ENCODE measurements at places on chromosomes 5 and 9.

GRCh38 chr5:914174-914573 lies 21.5 kb downstream of the TRIP13 start:
- no peak for DNase-seq

DNA sequence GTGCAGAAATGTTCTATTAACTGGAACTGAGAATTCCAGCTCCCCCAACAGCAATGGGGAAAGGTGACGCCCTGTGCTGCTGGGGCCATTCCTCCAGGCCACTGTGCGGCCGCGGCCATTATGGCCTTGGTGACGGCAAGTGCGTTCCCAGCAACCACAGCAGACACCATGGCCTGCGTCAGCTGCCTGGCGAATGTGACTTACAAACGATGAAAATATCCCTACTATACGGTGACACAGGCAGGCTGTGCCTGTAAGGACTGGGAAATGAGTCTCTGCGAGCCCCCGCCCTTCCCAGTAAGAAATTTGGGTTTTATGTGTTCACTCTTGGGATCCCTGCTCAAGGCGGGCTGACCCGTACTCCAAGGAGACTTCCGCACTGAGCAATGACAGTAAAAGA lies 20.6 kb downstream of the CLPTM1L start:
- peak; percentile 6 for DNase-seq

DNA sequence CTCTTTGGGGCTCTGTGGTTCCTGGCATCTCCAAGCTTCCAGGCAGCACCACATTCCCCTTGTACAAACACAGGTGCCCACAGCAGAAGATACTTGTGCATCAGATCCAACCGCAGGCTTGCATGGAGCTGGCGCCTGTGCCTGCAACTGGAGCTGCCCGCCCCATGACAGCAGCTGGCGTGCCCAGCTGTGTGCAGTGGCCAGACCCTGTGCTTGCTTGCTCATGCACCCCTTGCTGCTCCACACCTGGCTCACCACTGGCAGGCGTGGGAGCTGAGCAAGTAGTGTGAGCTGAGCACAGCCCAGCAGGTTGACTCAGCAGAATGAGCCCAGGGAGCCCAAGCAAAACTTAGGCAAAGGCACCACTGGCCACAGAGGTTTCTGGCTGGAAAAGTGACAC lies 84.4 kb upstream of the STARD4 start:
- DNase-seq = no peak

DNA sequence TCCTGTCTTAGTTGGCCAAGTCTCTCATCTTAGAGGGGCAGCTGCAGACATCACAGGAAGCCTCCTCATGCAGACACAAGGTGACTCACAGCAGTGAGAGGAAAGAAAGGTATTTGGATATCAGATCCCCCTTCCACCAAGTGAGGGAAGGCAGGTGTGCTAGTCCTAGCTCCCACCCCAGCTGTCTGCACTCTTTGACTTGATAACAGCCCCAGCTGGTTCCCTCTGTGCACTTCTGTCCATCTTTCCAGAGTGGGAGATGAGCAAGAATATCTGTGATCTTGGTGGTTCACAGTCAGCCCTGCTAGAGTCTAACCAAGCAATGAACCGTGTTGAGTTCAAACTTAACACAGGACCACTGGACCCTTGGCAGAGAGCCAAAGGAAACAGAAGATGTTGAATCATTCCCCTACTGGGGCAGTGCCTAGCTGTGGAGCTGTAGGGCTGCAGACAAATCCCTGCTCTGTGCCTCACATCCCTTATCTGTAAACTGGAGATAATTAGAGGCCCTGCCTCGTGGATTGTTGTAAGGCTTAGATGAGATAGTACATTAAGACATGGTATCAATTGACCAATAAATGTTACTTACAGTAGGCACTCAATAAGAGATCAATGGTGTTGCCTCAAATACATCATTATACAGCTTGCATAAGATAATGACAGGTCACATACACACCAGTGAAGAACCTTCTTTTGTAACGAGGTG lies 39.1 kb downstream of the SH3RF2 start:
- DNase-seq = no peak

DNA sequence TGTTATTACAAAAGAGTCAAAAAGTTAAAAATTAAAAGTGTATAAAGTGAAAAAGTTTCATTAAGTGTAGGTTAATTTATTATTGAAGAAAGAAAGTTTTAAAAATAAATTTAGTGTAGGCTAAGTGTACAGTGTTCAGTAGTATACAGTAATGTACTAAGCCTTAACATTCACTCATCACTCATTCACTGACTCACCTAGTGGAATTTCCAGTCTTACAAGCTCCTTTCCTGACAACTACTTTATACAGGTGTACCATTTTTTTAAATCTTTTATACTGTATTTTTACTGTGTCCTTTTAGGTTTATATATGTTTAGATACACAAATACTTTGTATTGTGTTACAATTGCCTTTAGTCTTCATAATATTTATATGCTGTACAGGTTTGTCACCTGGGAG lies 530.2 kb upstream of the FAM174A start:
- DNase-seq = no peak

- DNase-seq = no peak
Observed at GRCh38 chr9:92986176-92987119, 39.1 kb downstream of the FGD3 start.

- DNase-seq = no peak
Observed at GRCh38 chr9:90871327-90871935, 69.8 kb downstream of the SYK start.

- no peak for DNase-seq
Observed at GRCh38 chr9:136303066-136303824, 649 bp downstream of the CCDC187 start.

DNA sequence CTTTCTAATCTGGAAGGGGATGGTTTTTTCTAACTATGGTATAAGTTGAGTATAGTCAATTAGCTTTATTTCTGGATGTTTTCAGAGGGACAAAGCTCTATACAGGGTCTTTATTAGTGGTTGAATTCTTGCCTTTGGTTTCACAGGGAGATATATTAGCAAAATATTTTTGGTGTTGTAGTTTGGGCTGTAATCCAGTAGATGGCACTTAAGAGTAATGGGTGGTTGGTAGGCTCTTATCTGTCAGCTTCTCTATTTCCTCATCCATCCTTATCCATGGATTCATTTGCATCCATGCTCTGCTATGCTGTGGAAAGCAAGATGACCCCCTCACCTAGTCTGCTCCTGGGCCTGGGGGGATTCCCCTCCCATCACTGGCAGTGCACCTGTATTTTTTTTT lies 363.6 kb upstream of the CYLC2 start:
- no peak for DNase-seq

DNA sequence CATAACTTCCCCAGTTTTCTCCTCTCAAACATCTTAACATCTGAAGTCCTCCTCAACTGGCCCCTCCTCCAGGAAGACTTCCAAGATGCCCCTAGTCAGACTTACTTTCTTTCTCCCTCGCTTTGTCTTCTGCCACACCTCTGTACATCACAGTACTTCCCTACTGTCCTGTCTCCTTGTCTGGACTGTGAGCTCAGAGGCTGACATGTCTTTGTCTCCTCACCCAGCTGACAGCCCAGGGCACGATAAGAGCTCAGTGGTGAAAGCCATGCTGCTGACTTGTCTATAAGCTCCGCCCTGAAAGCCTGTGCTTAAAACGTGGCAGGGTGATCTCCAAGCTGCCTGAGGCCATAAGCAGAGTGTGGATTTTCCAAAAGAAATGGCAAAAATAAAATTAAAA lies 33.0 kb upstream of the SLC25A51 start:
- DNase-seq = peak; percentile 43

DNA sequence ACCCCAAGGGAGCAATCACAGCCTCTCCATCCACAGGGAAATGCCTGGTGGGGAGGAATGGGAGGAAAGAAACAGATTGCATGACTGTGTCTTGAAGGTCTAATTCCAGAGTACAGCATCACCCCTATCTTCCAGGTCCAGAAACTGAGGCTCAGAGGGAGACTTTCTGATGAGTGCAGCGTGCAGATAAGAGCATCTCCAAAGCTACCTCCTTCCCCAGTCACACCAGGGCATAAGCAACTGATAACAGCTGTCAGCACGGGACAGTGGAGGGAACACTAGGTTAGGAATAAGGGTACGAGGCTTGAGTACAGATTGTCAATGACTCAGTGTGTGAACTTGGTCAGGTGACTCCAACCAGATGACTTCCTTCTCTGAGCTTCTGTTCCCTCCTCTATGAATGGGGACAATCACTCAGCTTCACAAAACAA lies 126.9 kb downstream of the KCNIP1 start:
- no peak for DNase-seq
